ENCODE measurements at places on chromosomes 5 and 9.
A peak's percentile ranks its signal among the peaks of the same experiment; 100 is the strongest.

- no peak for DNase-seq
Measured at GRCh38 chr5:57171816-57172465, 1.9 kb upstream of the GPBP1 start.

DNA sequence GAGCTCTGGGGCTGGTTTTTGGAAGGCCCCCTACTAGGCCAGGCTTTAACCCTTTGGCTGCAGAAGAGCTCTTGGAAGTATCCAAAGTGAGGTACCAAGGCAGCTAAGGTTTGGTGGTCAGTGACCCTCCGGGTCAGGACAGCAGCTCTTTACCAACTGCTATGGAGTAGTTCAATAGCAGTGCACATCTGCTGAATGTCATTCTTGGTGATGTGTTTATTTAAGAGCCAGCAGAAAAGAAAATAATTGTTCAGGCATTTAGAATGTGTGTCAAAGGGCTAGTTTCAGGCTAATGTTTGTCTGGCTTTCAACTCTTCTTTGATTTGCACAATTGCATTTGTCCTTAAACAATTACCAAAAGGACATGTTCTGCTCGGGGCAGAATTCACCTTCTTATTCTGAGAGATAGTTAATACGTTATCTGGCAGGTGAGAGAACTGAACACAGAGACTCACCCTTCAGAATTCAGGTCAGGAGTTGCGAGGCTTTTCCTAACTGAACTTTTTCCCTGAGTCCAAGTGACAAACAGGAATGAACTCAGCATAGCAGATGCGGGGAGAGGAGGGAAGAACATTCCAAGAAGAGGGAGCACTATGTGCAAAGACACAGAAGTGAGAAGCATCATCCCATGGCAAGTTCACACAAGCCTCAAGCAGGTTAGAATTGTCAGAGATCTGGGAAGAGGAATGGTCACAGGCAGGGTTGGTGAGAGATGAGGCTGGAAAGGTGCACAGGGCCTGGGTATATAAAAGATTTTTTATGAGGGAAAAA is 556.7 kb upstream of the TLE4 start:
- no peak for DNase-seq

GRCh38 chr9:130213911-130214761 is 41.9 kb downstream of the NCS1 start:
- peak; percentile 73 for DNase-seq

- no peak for DNase-seq
Measured at GRCh38 chr5:34899066-34899465, 16.2 kb downstream of the RAD1 start.

- DNase-seq, result no peak
Measured at GRCh38 chr5:88502179-88503040, 233.8 kb upstream of the TMEM161B start.

GRCh38 chr5:94613583-94613982 is 4.8 kb downstream of the KIAA0825 start:
- no peak for DNase-seq
